ENCODE measurements at places on chromosomes 2 and 18.

DNA sequence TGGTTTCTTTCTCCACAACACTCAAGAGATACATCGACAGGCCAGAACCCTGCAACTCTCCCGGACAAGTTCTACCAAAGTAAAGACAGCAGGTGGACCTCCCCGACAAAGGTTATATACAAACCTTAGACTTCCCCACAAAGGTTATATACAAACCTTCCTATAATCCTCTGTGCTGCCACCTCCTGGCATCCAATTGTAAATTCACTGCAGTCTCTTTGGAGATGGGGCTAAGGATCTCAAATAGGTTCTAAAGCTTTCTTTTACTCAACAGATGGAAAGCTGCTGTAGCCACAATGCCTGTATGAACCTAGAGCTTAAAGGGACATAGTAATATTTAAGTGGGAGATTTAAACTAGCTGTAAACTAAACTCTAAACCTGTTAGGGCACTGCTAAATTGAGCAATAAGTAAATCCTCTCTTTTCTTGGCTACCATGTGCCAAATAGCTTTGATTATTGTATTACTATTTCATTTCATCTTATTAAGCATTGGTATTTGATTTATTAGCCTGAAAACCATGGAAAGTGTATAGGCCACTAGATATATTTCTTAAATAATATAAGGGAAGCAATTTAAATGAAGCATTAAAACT is 9.8 kb upstream of the MREG start:
- no peak for DNase-seq

GRCh38 chr2:28296904-28297303 is 95.8 kb upstream of the FOSL2 start:
- DNase-seq: no peak

DNA sequence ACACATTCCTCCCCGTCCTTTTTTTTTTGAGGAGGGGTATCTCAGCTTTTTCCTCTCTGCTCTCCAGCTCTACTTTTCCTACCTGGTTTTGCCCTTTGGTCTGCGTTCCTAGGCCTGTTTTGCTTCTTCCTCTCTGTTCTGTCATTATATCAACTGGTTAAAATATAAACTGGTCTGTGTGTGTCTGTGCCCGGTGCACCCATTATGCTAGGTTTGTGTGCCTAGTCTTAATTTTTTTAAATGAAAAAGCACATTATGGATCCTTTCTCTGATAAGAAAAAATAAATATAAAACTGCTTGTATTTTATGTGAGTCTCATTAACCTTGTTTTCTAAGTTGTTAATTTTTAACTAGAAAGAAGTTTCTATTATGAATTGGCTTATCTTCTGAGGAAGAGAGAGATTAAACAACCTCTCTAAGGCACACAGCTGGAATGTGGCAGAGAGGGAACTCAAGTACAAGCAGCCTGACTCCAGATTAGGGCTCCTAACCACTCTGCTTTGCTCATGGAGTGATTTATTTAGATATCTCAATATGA is 17.4 kb downstream of the SLC38A11 start:
- no peak for DNase-seq

DNA sequence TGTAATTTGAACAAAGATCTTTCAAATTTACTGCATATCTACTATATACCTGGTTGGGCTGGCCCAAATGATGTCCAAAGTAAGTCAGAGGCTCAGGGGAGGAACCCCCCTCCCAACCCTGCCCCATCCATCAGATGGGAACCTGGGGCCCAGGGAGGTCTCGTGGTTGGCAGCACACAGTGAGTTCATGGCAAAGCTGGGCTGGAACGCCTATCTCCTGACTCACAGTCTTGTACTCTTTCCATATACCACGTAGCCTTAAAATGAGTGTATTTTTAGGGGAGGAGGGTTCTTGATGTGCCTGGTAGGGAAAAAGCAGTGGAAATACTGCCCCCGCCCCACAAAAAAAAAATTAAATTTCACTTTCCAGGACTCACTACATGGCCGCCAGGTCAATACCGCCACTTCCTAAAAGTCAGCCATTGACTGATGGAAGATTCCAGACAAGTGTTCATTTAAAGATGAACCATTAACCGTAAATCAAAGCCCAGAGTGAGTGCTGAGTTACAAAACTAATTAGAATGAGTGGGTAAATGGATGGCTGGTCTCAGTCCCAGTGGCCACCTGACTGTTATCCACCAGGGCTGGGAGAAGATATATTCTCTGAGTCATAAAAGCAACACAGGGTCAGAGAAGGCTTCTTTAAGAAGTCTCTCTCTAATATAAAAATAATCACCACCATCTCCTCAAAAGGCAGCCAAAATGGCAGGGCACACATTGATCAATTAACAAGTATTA is 80.5 kb downstream of the ZBTB7C start:
- DNase-seq: peak; percentile 36

DNA sequence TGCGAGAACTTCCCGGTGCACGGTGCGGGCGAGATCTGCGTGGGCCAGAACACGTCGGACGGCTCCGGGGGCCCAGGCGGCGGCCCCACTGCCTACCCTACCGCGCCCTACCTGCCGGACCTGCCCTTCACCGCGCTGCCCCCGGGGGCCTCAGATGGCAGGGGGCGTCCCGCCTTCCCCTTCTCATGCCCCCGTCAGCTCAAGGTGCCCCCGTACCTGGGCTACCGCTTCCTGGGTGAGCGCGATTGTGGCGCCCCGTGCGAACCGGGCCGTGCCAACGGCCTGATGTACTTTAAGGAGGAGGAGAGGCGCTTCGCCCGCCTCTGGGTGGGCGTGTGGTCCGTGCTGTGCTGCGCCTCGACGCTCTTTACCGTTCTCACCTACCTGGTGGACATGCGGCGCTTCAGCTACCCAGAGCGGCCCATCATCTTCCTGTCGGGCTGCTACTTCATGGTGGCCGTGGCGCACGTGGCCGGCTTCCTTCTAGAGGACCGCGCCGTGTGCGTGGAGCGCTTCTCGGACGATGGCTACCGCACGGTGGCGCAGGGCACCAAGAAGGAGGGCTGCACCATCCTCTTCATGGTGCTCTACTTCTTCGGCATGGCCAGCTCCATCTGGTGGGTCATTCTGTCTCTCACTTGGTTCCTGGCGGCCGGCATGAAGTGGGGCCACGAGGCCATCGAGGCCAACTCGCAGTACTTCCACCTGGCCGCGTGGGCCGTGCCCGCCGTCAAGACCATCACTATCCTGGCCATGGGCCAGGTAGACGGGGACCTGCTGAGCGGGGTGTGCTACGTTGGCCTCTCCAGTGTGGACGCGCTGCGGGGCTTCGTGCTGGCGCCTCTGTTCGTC is 1.7 kb downstream of the FZD7 start:
- DNase-seq: no peak

- no peak for DNase-seq
Observed at GRCh38 chr2:168626096-168626495, 170.0 kb downstream of the CERS6 start.
